ENCODE measurements at places on chromosomes 16 and 17. TPM values are rescaled to one million over a fixed set of nuclear protein-coding genes. Genes with fewer than 3 reads are reported as not detected.

The PYDC1 gene
- not detected for total RNA-seq

DNA sequence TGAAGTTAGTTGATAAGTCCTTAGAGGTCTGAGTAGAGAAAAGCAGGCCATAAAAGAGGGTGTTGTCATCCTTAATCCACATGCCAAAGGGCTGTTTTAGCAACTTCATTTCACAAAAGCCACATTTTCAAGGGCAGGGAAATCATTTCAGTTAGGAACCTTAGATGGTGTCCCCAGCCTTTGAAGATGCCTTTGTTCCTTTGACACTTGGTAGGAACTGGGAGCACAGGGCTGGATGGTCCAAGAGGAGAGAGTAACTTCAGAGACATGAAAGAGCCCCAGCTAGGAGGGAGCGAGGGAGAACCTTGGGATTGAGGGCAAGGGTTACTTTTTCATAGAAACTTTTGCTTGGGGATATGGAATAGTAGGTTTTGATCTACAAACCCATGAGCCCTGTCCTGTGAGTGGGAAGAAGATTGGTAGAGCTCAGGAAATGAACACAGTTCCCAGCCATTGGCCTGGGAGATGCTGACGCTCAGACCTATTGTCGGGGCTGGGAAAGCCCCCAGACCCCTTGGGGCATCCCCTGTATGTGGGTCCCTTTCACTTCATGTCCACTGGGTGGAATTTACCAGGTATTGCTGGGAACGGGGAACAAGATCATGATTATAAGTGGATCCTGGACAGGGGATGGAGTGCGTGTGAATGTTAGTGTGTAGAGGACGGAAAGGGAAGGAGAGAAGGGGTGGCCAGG lies 18.9 kb downstream of the MSI2 start:
- no peak for DNase-seq

The CCNF gene
- total RNA-seq: 3.9 TPM

DNA sequence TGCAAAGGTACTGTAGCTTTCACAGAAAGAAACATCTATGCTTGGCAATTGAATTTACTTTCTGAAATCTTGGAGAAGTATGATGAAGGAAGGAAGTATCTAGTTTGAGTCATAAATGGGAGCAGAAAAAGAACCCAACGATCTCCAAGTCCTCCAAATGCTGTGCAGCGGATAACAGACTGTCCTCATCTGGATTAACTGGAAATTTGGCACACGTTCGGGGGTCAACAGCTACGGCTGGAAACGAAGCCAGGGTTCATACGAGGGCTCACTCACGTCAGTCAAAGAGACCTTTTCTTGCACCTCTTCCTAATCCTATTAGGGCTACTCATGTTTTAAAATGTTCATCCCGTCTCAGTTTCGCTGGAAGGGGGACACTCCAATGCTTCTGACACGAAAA lies 152.0 kb downstream of the ZFHX3 start:
- no peak for DNase-seq

The CCL14 gene
- 61.1 TPM for total RNA-seq

The PRSS22 gene
- not detected for total RNA-seq

All from mesenteric fat pad (tissue), 1 donor.